ENCODE measurements at places on chromosomes 3 and 15.

DNA sequence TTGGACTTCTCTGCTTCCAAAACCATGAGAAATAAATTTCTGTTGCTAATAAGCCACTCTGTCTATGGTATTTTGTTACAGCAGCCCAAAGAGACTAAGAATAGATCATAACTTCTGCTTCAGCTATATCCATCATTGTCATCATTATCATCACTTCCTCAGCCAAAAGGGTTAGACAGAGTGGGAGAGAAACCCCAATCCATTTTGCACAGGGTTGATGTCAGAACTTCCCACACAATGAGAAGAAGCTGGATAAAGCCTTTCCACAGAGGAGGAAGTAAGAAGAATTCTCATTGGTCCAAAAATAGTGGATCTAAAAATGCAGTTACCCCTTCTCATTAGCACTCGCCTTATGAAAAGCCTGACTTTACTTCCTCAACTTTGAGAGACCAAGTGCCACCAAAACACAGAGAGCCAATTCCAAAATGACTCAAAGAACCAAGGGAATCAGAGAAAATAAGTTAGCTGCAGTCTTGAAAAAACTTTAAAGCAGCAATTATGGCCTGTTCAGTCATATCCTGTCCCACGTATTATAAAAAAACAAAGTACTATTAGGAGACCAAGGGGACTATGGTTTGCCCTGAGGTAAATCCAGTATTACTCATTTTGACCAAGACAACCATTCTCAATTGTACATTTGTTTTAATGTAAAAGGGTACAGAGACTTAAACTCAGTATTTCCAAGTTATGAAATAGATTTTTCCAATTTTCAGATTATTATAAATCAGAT lies 80.2 kb downstream of the WNT5A start:
- DNase-seq: no peak

DNA sequence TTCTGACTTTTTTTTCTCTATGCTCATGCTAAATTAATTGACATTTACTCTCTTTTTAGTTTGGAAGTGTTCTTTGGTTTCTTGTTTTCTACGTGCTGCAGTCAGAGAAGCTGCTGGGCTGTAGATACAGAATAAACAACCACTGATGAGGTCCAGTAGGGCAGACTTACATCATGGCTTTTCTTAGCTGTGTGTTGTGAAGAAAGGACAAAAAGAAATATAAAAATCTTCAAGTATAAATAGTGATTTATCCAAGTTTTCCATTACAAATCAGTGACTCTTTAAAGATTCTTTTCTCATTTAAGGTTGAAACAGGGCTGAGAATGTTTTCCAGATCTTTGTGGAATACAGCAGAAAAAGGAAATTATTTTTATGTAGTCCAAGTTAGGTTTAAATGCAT lies 122.2 kb downstream of the CMSS1 start:
- no peak for DNase-seq

- DNase-seq: no peak
Observed at GRCh38 chr3:133996996-133997395, 32.7 kb downstream of the SLCO2A1 start.

- DNase-seq: no peak
Observed at GRCh38 chr3:81965696-81966095, 204.3 kb upstream of the GBE1 start.
